ENCODE measurements at places on chromosomes 2 and 18.

DNA sequence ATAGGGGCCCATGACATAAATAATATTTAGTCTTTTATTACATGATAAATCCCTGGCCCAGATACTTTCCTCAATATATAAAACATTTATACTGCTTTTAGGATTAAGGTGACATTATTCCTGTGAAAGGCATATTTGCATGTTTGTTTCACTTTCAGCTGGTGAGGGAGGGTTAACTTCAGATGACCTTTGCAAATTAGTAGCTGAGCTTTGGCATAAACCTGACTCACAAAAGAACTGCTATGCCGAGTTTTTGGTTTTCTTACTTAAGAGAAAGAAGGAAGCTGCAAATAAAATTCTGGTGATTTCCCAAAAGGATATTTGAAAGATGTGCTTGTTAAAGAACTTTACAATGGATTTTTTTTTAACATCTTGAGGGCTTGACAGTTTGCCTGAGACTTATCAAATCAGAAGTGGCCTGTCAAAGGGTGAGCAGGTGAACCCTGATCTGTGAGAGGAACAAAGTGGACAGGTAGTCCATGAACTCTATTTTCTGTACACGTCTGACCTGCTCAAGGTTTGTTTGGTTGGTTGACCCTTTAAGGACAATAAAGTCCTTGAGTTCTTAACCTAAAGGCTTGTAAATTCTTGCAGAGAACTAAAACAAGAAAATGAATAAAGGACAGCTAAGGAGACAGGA, 93.5 kb downstream of the FAM124B start:
- no peak for DNase-seq

- no peak for DNase-seq
These were observed 1071.9 kb upstream of the CHAC2 start for GRCh38 chr2:52695731-52696130.

- DNase-seq: no peak
These were observed at the start of gene DYNAP for GRCh38 chr18:54590945-54591344. DYNAP (plus strand) TSS chr18:54591245; CDS start chr18:54591283, 38 bp downstream.

DNA sequence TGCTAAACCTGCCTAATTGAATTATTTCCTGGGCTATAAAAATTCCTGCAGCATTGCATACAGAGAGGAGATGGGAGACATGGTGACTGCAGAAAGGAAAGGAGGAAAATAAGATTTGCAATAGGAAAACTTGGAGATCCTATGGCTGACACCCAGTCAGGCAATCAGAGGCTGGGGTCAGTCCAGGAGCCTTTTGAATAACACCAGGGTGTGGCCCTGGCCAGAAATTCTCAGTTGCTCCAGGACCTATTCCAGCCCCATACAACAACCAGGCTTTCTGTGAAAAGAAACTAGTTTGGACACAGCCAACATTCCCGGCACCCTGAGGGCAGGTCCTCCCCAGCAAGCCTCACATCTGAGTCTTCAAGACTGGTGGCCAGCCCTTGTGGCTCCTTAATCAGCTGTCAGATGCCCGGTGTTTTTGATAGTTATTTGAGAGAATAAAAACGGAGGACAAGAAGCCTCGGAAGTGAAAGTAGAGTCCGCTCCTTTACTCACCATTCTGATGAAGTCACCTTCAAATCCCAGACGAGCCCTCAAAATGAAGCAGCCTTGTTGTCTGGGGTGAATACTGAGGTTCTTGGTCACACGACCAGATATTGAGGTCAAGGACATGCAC, 31.1 kb upstream of the GMCL1 start:
- DNase-seq: no peak

DNA sequence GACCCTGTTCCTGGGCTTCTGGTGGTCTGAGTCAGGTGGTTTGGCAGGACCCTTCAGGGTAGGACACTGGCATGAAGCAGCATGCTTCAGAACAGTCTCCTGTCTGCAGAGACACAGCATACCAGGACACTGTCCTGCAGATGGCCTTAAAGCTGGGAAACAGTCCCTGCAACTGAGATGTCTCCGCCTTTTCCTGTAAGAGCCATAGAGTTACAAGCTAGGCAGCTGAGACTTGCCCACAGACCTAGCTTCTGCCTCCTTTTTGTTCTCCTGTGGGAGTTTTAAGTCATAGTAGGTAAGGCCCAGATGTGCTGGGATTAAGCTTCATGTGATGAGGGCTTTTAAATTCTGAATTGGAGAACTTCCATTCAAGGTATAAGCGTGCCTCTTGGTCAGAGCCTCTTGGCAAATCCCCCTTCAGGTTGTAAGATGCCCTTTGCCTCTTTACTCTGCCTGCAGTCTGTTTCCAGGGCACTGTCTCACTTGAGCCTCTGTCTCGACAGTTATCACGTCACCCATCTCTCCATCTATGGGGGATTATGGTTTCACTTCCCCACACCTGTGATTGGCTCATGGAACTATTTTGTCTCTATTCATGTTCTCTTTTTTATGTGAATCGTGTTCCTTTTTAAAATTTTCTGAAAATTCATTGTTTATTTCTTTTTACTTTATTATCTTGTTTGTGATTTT, 51.8 kb downstream of the COA5 start:
- no peak for DNase-seq

DNA sequence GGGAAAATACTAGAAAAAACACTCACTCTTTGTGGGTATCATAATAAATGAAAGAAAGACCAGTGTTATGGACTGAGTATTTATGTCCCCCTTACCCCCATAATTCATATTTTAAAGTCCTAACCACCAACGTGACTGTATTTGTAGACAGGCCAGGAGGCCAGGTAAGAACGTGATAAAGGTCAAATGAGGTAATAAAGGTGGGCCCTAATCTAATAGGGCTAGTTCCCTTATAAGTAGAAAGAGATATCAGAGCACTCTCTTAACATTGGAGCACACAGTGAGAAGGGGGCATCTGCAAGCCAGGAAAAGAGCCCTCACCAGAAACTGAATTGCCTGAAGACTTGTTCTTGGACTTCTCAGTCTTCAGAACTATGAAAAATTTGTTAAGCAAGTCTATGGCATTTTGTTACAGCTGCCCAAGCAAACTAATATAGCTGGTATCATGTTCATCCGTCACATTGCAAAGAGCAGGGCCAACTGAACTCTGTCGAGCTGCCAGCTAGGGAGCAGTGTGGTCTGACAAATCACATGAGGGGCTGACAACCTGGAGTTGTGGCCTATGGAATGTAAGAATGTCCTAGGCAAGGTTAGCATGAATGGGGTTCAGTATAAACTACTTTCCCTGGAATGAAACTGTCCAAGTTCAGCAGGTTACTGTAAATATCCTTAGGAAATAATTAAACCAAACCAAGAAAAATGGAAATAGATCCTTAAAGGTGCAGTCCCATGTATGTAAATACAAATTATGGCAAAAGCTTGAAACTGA, 280.9 kb downstream of the ZNF385B start:
- DNase-seq: no peak

DNA sequence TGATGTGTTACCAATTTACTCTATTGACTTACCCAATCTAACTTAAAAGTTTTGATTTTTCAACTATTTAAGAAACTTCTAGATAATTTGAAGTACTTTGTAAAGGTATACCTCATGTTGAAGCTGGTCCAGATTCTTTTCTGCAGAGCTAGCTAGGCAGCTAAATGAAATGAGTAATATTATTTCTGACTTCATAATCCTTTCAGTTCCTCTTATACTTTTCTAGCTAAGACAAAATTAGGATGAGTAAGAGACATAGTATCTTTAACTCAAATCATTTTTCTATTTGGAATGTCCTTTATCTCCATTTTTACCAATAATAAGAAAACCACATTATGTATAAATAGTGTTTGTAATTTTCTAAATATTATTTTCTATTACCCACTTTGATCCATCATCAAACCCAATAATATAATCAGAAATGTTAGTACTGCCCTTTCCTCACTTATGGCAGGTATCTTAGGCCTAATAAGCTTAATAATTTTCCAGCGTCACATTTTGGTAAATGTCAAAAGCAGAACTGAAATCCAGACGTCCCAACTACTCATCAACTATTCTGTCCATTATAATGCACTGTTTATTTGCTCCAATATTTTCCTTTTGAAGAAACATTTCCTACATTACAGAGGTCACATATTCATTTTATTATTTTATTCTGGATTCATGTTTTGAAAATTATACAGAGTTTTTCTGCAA, 456.6 kb downstream of the THSD7B start:
- no peak for DNase-seq

- no peak for DNase-seq
These were observed 187.2 kb upstream of the HS6ST1 start for GRCh38 chr2:128505575-128506526.

- DNase-seq: no peak
These were observed 25.2 kb upstream of the STON1 start for GRCh38 chr2:48504647-48505327.

GRCh38 chr2:108575132-108575966, 41.1 kb downstream of the LIMS1 start:
- no peak for DNase-seq

- peak; percentile 92 for DNase-seq
These were observed at the start of gene AAK1 for GRCh38 chr2:69643602-69644505. AAK1 (minus strand) TSS chr2:69643739; CDS start chr2:69643040, 699 bp downstream.

DNA sequence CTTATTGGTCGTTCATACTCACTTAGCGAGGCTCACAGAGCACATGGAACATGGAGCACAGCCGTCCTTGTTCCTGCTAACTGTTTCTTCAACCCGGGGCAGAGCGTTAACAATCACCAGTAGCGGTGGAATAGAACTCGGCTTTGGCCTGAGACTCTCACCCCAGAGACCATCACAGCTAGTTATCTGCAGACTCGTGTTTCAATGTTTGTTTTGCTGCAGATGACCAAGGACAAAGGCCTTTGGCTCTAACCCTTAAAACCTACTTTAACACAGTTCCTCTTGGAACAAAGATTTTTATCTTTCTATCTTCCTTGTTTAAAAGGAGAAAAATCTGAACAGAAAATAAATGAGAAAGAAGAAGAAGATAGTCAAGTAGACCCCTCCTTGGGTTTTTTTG, 320.2 kb upstream of the UBE2E3 start:
- DNase-seq: no peak

DNA sequence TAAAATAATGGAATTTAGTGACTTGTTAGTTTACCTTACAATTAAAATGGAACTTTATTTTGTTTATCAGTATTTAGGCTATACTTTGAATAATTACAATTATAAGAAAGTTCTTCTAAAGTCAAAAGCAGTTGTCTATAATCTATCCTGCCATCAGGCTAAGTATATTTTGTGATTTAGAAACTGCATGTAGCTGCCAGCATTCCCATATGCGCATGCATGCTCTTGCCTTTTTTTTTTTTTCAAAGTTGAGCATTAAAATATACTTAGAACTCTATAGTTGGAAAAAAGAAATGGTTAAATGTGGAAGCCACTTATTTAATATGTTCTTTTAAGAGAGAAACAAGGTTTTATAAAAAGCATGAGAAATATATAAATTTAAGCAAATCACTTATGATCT, 99.0 kb downstream of the ARHGEF33 start:
- DNase-seq: no peak

DNA sequence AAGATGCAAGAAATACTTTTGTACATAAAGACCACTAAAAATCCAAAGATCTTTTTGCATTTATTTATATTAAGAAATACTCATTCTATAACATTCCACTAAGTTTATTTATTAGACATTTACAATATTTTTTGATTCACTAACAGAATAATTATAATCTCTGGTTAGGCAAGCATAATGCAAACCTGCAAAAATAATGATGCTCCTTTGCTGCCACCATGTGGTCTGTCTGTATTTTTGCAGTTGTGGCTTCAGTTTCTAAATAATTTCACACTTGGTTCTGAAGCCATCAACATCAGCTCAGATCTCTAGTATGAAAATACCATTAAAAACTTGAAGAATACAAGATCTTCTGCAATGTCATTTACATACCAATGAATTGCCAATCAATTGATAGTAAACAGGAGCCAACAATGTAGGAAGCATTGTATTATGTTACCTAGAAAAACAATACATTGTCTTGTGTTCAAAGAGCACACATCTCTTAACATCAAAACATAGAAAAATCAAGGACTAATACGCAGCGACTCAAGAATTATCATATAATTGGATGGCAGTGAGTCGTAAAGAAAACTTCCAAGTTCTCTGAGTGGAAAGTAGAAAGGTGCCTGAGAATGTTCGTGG, 28.8 kb upstream of the WDR75 start:
- DNase-seq: no peak

DNA sequence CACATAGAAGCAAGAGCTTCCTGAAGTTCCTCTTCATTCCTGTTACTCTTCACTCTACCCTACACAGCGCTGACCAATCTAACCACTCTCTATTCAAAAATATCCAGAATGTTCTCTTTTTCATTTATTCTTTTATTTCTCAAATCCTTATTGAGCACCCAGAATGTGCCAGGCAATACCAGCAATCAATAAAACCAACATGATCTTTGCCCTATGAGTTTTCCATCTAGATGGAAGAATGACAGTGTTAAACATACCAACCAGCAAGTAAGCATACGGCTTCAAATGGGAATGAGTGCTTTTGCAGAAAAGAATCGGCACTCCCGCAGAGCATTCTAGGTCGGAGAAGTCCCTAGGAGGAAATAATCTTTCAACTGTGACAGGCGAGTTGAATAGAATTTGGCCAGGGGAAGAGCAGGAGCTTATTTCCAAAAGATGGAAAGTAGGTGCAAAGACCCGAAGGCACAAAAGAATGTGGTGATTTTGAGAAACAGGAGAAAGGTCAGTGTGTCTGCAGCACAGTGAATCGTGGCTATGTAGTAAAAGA, 217.8 kb upstream of the MEIS1 start:
- DNase-seq: no peak

GRCh38 chr2:22616031-22616430, 768.9 kb upstream of the KLHL29 start:
- no peak for DNase-seq

GRCh38 chr18:42623935-42624334, 491.6 kb downstream of the RIT2 start:
- DNase-seq: no peak

- no peak for DNase-seq
These were observed 278.6 kb downstream of the DSC3 start for GRCh38 chr18:30763902-30764350.

DNA sequence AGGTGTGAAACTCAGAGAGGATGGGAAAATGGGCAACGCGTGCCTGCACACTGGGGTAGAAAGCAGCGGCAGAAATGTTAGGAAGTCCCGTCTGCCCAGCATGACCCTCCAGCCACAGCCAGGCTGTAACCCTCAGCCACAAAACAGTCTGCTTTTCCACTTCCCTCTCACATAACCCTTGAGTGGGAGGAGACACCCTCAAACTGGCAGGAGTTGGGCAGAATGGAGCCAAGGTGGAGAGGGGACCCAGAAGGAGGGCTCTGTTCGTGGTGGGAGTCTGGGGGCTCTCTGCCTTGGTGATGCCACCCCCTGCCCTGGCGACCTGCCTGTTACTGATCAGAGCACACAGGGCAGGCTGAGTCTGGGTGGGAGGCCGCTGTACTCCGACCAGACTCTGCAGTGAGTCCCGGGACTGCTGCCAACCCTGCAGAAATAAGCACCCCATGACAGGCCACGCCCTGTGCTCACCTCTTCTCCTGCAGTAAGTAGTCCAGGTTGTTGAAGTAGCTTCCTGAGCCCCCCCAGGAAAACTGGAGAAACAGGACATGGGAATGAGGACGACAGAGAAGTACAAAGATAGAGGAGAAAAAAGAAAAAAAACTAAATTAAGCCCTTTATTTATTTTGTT, 16.0 kb downstream of the FAM178B start:
- DNase-seq: no peak

GRCh38 chr2:110955556-110955955, 165.2 kb upstream of the BCL2L11 start:
- DNase-seq: no peak

Data from coronary artery (tissue), 2 donors.